ENCODE measurements at places on chromosomes 6 and 20. TPM values are rescaled to one million over a fixed set of nuclear protein-coding genes. Genes with fewer than 3 reads are reported as not detected.

SRSF6 gene
- 55.3 TPM for total RNA-seq

STMND1 gene
- total RNA-seq: not detected

BAG2 gene
- total RNA-seq: 26.5 TPM

PNRC1 gene
- 47.4 TPM for total RNA-seq

CFAP61 gene
- 0.22 TPM for total RNA-seq

FAXC gene
- total RNA-seq: 1.2 TPM

CRISP3 gene
- total RNA-seq: not detected

F13A1 gene
- under 0.01 TPM for total RNA-seq

NRSN1 gene
- not detected for total RNA-seq

MRPL14 gene
- total RNA-seq: 97.3 TPM

SYTL3 gene
- total RNA-seq: 2.8 TPM

FILIP1 gene
- total RNA-seq: 0.62 TPM

DEFB132 gene
- total RNA-seq: not detected

ME1 gene
- 25.8 TPM for total RNA-seq

RXRB gene
- total RNA-seq: 23.9 TPM

LHFPL5 gene
- total RNA-seq: not detected

LPA gene
- not detected for total RNA-seq

ETV7 gene
- 0.22 TPM for total RNA-seq

PMEPA1 gene
- under 0.01 TPM for total RNA-seq

ZBTB12 gene
- 8.1 TPM for total RNA-seq

PACSIN1 gene
- total RNA-seq: not detected

SIRPD gene
- not detected for total RNA-seq

SLC22A7 gene
- total RNA-seq: not detected

CAPN11 gene
- total RNA-seq: not detected

OLIG3 gene
- not detected for total RNA-seq

LMBRD1 gene
- 15.6 TPM for total RNA-seq

SSTR4 gene
- total RNA-seq: not detected

CYP39A1 gene
- total RNA-seq: 0.44 TPM

SLC52A3 gene
- total RNA-seq: not detected

SLC4A11 gene
- total RNA-seq: 0.75 TPM

ULBP1 gene
- 0.12 TPM for total RNA-seq

ZNF318 gene
- 7.5 TPM for total RNA-seq

CD40 gene
- total RNA-seq: 2.0 TPM

KLHDC3 gene
- 59.6 TPM for total RNA-seq

BACH2 gene
- total RNA-seq: 0.55 TPM

SLC35F1 gene
- total RNA-seq: 0.12 TPM

FAM209A gene
- total RNA-seq: not detected

GPR6 gene
- total RNA-seq: not detected

NKAIN4 gene
- total RNA-seq: not detected

ZNF322 gene
- total RNA-seq: 15.5 TPM

VSX1 gene
- not detected for total RNA-seq

ANKRD66 gene
- total RNA-seq: not detected

CLDN20 gene
- total RNA-seq: not detected

PDYN gene
- total RNA-seq: not detected

GSS gene
- total RNA-seq: 104 TPM

CALHM6 gene
- 0.89 TPM for total RNA-seq

NRN1 gene
- 0.11 TPM for total RNA-seq

KIF13A gene
- 78.9 TPM for total RNA-seq

KHDC1 gene
- total RNA-seq: 3.9 TPM

ARFGEF3 gene
- total RNA-seq: 1.7 TPM

FITM2 gene
- 8.7 TPM for total RNA-seq

OR2J3 gene
- total RNA-seq: not detected

WFDC11 gene
- not detected for total RNA-seq

RCAN2 gene
- total RNA-seq: 1.5 TPM

TAGAP gene
- not detected for total RNA-seq

OPRM1 gene
- not detected for total RNA-seq

KIAA1755 gene
- 0.66 TPM for total RNA-seq

SEL1L2 gene
- not detected for total RNA-seq

Measured in uterine smooth muscle cell (primary cell).